ENCODE measurements at places on chromosomes 2 and 18.

DNA sequence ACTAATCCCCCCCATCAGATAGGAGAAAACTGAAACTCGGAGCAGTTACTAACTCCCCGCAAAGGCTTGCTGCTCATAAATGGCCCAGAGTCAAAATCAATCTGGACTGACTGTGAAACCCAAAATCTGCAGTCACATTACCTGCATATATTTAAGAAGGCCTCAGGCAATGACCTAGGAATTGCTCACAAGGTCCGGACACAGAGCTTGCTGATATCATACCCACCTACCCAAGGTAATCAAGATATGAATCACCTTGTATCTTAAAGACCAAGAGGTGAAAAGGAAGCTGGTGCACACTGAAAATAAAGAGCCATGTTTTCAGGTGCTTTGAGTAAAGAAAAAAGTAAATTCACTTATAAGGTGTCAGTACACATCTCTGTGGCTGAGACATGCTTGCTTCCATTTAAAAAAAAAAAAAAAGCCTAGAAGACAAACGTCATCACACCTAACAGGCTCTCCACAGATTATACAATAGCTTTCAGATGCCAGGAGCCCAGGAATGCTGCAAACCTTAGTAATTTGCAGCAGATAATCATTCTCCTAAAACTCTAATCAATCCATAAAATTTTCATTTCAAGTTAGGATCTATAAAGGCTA lies 195.4 kb downstream of the ZEB2 start:
- no peak for DNase-seq

- DNase-seq, result no peak
Observed at GRCh38 chr2:46328291-46328690, 31.1 kb downstream of the EPAS1 start.

- DNase-seq, result no peak
Observed at GRCh38 chr18:54251606-54252390, 17.5 kb upstream of the POLI start.

DNA sequence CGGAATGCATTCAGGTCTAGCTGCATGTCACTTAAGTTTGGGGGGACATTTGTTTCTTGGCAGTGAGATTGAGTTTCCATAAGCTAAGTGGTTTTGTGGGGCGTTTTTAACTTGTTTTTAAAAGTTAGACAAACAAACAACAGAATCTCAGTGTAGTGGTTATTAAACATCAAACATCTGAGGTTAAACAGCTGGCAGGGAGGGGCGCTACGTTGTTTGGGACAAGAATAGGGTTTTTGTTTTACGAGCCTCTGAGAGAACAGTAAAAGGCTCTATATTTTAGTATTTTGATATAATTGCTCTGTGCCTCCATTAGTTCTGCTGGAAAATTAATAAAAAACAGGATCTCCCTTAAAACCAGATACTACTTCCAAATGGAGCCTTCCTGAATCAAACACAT lies 41.6 kb upstream of the TMEM177 start:
- no peak for DNase-seq

DNA sequence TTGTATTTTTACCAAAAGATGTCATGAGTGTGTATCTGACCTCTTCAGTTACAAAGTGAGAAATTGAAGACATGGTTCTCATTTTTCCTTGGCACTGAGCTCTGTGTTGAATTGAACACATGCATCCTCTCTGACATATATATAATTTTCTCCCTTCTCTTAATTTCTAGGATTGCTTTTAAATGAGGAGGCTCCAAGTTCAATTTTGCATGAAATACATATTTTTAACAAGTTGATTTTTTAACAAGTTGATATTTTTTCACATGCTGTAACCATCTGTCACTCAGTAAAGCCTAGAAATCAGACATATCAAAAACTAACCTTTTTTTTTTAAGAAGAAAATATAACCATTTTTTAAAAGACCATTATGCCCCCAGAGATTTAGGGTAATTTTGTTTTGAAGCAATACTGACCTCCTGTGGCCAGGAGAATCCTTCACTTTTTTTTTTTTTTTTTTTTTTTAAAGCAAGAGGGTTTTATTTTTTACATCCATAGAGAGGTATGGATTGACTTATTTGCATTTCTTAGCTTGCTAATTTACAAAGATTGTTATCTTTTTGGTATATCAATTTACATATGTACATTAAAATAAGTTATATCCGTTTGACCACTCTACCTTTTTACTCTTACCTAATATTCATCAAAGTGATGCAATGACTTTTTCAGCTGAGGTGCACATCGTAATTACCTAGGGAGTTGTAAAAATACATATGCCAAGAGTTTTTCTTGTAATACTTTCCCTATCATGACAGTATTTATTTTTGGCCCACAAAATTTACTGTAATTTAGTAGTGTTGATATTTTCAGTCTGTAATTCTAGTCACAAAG lies 161.8 kb downstream of the SOCS6 start:
- DNase-seq, result no peak

DNA sequence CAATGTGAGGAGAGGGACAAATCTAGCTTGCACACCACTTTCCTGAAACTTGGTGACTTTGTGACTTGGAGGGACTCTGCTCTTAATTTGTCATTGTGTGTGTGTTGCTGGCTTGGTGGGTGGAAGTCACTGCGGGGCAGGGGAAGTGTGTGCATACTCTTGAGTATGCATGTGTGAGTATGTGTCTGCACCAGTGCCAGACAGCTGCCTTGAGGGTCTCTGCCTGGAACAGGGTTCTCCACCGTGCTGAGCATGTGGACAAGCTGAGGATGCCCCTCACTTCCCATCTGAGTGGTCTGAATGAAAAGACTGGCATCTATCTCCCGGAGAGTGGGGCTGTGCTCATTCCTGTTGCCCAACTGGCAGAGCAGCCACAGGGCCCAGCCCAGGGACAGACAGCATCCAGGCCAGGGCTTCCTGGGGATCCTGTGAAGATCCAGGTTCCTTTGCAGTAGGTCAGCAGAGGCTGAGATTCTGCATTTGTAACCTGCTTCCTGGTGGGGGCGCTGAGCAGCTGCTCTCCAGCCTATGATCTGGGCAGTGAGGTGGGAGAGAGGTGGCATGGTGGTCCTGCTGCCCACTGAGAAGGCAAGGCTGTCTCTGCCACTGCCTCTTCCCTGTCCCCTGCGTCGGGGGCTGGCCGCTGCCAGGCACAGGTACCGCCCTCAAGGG lies 138.9 kb upstream of the HAAO start:
- DNase-seq, result no peak

GRCh38 chr2:151928380-151928779 lies 100.2 kb upstream of the ARL5A start:
- DNase-seq, result no peak

DNA sequence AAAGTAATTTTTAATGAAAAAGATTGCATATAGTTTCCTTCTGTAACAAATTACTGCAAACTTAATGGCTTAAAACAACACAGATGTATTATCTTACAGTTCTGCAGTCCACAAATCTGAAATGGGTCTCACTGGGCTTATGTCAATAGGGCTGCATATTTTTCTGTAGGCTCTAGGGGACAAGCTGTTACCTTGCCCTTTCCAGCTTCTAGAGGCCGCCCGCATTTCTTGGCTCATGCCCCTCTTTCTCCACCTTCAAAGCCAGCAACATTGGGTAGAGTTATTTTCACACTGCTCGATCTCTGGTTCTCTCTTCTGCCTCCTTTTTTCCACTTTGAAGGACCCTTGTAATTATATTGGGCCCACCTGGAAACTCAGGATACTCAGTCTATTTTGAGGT lies 16.7 kb downstream of the COPS8 start:
- DNase-seq, result no peak

DNA sequence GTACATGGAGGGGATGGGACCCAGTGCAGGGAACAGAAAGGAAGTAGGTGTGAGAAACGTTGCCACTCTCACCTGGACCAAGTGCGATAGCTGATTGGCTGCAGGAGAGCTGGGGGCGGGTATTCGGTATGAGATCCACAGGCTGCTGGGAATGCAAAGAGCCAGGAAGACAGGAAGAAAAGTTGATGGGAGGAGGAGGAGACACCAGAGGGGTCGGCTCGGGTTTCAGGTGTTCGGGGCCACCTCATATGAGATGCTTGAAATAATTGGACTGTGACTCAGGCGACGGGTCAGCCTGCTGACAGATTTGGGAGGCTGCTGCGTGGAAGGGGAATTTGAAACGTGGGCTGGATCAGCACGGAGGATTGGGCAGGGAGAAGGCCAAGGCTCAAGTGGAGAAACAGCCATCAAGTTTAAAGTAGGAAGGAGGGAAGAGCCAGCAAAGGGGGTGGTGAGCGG lies 65.1 kb downstream of the MRPS9 start:
- no peak for DNase-seq

DNA sequence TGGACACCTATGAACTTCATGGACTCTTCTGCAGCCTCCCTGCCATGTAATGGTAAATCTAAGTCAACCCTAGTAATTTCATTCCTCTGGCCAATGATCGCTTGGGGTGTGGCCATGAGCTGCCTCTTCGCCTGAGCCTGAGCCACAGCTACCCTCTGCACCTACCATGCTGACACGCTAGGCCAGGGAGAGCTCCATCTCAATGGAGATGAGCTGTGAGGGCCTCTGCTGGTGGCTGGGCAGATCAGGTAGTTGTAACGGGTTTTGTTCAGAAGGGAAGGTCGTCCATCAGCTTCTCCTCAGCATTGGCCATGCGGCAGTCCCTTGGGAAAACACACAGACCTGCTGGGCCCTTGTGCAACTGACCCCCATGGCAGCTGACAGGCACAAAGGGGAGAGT lies 24.4 kb downstream of the MPHOSPH10 start:
- no peak for DNase-seq

GRCh38 chr18:61908661-61909060 lies 15.9 kb upstream of the RNF152 start:
- no peak for DNase-seq

DNA sequence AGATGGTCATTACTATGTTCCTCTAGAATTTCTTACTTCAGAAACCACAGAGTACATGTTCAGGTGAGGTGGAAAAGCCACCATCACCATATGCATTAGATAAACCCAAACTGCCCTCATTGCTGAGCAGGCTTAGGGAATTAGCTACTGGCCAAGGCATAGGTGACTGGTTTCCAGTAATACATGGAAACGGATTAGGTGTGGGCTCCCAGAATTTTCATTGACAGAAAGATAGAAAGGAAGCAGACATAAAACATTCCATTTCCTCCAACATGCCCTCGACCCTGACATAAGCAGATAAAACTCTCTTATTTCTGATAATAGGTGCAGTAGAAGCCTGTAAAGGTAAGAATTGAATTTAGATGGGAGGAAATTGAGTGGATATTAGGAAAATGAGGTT lies 1466.1 kb downstream of the SUCLG1 start:
- no peak for DNase-seq

GRCh38 chr2:77838441-77838840 lies 316.3 kb upstream of the LRRTM4 start:
- DNase-seq, result no peak
